Stimulated activated CD8-positive, alpha-beta memory T cell treated with anti-CD3 and anti-CD28 coated beads, Interleukin-15, amount 100 ng/mL, for 48 hours (primary cell): ENCODE measurements at places on chromosomes 4 and X.

GRCh38 chrX:38937400-38937799 lies 136.1 kb downstream of the MID1IP1 start:
- DNase-seq: no peak

DNA sequence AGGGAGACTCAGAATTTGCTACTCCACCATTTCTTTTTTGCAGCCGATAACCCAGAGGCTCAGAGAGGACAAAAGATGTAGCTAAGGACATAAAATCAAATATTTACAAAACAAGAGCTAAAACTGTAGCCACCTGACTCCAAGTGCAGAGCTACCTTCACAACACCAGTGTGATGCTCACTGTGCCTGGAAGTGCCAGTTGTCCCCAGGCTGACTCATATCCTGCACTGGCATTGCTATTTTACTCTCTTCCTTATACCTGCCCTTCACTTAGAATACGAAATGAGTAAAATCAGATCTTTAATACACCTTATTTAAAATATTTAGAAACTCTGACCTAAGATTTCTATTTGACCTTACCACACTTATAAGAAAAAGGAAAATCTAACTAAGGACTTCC lies 39.5 kb downstream of the SLC7A11 start:
- DNase-seq: no peak

DNA sequence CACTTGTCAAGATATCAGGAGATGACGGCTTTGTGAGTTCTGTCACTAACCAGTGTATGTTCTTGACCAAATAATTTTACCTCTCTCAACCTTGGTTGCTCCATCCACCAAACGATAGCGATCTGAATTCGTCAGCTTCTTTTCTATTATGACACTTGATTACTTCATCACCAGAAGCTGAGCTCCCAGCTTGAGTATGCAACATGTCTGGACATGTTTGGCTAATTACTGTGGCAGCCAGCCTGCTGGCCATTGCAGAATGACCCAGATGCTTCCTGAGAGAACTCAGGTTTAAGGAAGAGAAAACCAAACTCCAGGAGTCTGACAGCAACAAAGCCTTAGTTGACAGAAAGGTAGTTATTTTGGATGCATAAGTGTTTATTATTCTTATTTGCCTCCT lies 46.4 kb upstream of the PARM1 start:
- DNase-seq: no peak

DNA sequence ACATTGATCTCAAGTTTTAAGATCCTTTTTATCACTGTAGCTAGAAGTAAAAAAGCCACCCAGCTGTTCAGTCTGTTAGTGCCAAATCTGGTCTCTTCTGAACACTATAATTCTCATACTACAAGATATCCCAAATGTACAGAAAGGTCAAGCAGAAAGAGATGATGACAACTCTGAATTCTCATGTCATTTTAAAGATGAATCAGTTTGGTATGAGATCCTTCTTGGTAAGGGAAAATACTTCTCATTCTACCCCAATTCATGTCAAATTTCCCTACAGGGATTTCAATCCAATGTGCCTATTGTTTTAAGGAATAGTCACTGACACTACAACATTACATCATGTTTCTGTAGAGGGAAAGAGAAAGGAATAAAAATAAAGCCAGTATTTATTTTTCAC lies 184.5 kb downstream of the CPEB2 start:
- no peak for DNase-seq

GRCh38 chr4:123941306-123941705 lies 544.7 kb downstream of the SPRY1 start:
- DNase-seq: no peak

DNA sequence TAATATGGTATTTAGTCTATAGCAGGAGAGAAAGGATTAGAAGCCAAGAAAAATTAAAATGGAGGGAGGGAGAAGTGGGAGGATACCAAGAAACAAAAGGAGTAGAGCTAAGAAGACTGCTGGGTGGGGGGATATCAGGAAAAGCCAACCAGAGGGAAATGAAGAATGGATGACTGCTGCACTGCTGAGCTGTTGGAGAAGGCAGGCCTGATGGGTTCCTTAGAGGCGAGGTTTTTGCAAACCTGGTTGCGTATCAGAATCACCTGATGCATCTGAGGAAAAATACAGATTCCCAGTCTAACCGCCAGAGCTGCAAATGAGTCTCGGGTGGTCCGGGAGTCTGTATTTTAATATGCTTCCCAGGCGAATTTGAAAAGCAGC lies 1.5 kb downstream of the PGRMC1 start:
- no peak for DNase-seq
